ENCODE measurements at places on chromosomes 5 and 9.

DNA sequence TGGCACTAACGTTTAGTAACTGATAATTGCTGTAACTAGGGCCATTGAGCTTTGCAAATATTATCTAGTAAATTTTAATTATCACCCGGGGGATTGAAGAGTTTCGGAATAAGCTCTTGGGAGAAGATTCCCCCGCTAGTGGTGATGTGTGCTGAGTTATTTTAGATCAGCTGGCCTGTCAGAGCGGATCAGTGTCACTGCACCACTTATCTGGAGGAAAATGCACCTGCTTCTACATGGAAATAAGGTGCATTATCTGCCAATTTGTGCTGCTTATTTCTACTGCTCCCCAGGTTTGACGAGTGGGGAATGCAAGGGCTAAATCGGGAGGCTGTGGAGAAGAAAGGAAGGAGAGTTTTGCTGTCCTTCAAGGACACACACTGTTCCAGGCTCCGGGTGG is 518.6 kb downstream of the TLE4 start:
- no peak for DNase-seq

- DNase-seq: no peak
Observed at GRCh38 chr5:73143716-73144115, 23.3 kb downstream of the TMEM171 start.

DNA sequence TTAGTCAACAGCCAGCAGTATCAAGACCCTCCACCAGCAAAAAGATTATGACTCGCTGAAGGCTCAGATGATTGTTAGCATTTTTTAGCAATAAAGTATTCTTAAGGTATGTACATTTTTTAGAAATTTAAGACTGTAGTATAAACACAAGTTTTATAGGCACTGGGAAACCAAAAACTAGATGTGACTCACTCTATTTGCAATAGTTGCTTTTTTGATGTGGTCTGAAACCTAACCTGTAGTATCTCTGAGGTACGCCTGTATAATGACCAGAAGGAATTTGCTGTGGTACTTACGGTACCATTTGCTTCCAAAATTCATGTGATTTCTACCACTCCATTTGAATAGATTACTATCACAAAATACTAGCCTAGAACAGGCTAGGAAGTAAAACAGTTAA is 60.8 kb downstream of the WDR41 start:
- DNase-seq: peak; percentile 52

- no peak for DNase-seq
Observed at GRCh38 chr5:43020399-43020746, 19.7 kb downstream of the ANXA2R start.

GRCh38 chr5:141657937-141658545 is 6.8 kb upstream of the FCHSD1 start:
- DNase-seq: peak; percentile 70

- DNase-seq: no peak
Observed at GRCh38 chr9:99103901-99104458, 933 bp upstream of the TGFBR1 start.

GRCh38 chr9:108855529-108855886 is 278 bp downstream of the ACTL7B start:
- no peak for DNase-seq

All from astrocyte of the cerebellum (primary cell).